ENCODE measurements at places on chromosomes 7 and 10.

- no peak for DNase-seq
Observed at GRCh38 chr7:157760004-157760730, 423.4 kb downstream of the DNAJB6 start.

DNA sequence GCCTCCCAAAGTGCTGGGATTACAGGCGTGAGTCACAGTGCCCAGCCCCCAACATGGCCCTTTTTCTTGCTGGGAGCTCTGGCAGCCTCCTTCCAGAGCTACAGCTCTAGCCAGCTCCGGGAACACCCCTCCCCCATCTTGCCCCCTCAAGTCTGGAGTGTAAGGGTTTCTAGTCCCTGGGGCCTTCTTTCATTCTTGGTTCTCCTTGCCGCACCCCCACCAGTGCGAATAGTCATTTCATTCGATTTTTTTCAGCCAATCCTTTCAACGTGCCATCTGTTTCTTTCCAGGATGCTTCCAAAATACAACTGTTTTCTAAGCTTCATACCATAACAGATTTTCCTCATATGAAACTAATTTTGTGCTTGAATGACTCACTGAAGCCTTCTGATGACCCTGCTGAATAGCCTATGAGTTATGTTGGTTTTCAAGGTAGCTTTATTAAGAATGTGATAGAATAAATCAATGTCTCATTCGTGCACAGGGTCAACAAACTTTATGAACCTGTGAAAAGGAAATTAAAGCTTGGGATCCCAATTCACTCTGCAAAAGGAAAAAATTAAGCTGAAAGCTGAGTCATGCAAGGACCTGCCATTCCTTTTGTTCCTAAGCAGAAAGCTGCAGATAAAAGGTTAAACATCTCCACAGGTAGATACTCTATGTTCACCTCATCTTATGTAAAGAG lies 38.6 kb downstream of the CDC14C start:
- DNase-seq, result peak; percentile 88

- DNase-seq, result no peak
Observed at GRCh38 chr7:50858528-50859245, 76.0 kb upstream of the GRB10 start.

DNA sequence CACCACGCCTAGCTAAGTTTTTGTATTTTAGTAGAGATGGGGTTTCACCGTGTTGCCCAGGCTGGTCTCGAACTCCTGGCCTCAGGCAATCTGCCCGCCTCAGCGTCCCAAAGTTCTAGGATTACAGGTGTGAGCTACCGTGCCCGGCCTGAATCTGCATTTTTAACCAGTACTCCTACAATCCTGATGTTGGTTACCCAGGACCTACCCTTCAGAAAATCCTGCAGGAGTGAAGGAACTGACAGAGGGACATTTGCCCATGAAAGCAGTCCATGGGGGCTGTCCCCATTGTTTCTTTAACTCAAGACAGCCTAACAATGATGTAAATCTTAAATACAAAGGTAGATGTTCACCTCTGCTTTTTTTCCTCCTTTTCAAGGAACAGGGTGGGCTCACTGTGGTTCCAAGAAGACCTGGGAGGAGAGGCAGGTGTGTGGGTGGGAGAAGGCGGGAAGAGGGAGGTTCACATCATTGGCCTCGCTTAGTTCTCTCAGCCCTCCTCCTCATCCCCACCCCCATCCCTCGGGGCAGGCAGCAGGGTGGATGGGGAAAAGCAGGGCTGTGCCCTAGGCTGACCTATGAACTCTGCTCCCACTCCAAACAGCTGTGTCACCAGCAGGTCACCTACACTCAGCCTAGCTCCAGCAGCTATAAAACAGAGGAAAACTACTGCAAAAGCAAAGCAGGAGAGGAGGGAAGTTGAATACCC lies 13.5 kb downstream of the LRRC20 start:
- DNase-seq, result no peak

DNA sequence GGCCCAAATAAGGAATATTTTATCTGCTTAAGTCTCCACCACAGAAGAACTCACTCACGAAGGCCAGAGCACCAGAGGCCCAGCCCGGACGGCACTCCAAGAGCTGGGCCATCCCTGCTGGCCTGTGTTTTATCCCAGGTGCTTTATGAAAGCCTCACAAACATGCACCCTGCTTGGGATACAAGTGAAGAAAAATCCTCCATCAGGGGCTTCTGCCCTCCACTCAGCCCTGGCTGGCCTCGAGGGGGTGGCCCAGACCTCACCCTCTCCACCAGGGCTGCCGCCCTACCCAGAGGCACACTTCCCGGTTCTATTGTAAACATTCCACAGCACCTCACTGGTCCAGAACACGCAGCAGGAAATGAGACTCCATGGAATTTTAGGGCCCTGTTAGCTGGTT lies 19.8 kb upstream of the DNAAF5 start:
- DNase-seq, result no peak

GRCh38 chr10:101319241-101319915 lies 34.6 kb upstream of the BTRC start:
- no peak for DNase-seq

DNA sequence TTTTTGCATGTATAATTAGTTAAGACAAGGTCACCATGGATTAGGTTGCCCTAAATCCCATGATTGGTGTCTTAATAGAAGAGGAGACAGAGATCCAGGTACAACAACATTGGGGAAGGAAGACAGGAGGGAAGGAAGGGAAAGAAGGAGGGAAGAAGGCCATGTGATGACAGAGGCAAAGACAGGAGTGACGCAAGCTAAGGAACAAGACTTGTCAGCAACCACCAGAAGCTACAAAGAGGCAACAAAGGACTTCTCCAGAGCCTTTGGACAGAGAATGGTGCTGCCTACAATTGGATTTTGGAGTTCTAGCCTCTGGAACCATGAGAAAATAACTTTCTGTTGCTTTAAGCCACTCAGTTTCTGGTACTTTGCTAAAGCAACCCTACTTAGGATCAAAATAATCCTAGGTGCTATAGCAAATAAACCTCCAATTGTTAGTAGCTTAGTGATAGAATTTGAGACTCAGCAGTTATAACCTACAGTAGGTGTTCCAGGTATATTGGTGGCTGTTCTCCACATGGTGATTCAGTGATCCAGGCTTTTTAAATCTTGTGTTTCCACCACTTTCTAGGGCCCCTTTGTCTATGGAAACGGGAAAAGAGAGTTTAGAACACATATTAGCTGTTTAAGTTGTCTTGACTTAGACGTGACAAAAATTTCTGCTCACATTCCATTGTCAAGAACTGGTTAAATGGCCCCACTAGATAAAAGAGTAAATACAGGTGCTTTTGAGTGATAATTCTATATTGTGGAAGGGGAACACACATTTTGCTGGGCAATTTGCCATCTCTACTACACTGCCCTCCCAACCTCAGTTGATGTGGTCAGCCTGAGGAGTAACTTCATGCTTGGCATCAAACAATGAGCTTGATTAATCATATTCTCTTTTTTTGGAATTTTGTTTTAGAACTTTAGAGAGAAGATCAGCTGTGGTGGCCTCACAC lies 70.5 kb upstream of the SP4 start:
- no peak for DNase-seq

GRCh38 chr10:85851325-85851724 lies 515.3 kb downstream of the GRID1 start:
- DNase-seq, result peak; percentile 58

- no peak for DNase-seq
Observed at GRCh38 chr10:77060913-77061312, 576.7 kb downstream of the KCNMA1 start.

GRCh38 chr10:130254662-130255061 lies 118.5 kb downstream of the GLRX3 start:
- no peak for DNase-seq

- DNase-seq, result no peak
Observed at GRCh38 chr7:142158736-142159496, 47.4 kb downstream of the MGAM2 start.

DNA sequence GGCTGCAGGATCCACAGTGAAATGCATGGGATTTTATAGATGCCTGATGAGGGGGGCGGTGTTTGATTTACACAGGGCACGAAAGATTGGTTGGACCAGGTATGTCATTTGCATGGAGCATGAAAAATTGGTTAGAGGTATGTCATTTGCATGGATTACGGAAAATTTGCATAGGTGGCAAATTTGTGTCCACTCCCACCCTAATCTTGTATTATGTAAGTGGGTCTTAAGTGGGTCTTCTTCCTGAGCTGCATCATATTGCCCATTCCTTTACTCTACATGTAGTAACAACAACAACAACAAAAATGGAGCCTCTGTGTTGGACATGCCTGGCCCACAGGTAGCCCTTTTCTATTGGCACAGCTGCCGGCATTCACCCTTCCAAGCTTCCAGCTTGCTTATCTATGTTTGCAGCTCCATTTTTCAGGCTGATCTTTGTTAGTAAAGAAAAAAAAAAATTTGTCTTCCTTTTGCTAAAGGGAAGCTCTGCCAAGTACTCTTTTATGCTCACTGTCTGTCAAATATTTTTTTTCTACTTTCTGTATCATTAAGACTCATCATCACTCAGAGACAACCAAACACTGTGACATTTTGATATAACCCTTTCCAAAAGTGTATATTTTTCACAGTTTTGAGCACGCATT lies 10.3 kb upstream of the ZNF273 start:
- no peak for DNase-seq

GRCh38 chr10:99850021-99850766 lies 67.8 kb downstream of the ABCC2 start:
- no peak for DNase-seq

GRCh38 chr7:158325530-158326381 lies 261.9 kb downstream of the PTPRN2 start:
- no peak for DNase-seq

GRCh38 chr10:24462889-24463552 lies 254.1 kb downstream of the KIAA1217 start:
- no peak for DNase-seq

- DNase-seq, result no peak
Observed at GRCh38 chr7:94351703-94352102, 43.0 kb upstream of the COL1A2 start.

All from fibroblast of skin of abdomen (primary cell).